Fibroblast of skin of right quadriceps (primary cell): ENCODE measurements at places on chromosomes 6 and 20.

- DNase-seq = peak; percentile 29
Observed at GRCh38 chr20:22511943-22512910, 72.1 kb downstream of the FOXA2 start.

DNA sequence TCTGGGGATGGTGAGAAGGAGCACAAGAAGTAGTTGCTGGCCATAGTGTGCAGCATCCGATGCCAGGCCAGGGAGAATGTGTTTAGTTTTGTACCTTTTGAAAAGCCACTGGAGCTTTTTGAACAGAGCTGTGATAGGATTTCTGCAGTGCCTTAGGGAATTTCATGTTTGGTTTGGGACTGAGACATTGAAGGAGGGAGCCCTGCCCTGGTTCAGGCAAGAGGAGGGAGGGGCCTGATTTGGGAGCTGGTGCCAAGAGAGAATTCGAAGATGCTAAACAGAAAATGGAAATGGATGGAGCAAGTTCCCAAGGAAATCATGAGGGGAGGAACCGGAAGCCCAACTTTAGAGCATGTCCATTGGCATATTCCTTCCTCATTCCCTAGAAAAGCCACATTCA, 80.7 kb downstream of the KIZ start:
- no peak for DNase-seq

- DNase-seq = no peak
Observed at GRCh38 chr20:50260479-50261221, 70.0 kb downstream of the CEBPB start.

DNA sequence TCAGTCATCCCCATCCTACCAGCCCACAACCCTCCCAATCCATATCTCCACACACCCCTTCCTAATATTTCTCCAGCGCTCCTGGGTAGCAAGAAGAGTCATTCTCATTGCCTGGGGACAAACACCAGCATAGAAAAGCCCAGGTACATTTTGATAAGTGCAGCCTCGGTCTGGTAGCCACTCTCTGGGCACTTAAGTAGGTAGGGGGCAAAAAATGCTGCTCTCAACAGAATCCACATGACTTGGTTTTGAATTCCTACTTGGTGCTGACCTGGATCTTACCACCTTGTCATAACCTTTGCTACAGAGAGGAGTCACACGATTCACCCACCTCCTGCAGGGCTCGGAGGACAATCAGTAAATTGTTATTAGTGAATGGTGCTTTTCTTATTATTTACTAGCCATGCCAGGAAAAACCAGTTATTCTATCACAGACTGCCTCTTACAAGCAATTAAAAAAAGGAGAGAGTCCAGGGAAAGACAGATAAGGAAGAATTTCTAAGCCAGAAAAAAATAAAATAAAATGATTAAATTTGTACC, 249.1 kb downstream of the LY86 start:
- no peak for DNase-seq

DNA sequence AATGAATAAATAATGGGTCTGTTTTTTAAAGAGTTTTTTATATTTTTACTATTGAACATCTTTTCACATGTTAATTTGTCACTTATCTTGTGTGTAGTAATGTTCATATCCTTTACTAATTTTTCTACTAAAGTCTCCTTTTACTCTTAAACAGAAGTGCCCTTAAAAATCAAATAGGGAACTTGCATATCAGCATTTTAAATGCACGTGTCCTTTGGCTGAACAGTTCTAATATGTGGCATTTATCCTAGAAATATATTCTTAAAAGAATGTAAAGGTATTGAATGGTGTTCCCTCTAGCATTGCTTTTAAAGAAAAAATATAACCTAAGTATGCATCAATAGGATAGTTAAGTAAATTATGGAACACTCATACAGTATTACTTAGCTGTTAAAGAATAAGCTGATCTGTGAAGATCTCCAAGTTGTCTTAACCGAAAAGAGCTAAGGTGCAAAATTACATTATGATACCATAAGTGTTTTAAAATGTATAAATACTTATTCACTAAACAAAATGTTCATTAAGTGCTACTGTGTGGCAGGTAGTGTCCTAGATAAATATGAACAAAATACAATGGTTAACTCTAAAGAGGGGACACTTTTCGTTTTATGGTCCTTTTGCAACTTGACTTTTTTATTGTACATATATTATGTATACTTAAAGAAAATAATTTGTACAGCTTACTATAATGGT, 631 bp upstream of the PGBD1 start:
- DNase-seq = no peak

DNA sequence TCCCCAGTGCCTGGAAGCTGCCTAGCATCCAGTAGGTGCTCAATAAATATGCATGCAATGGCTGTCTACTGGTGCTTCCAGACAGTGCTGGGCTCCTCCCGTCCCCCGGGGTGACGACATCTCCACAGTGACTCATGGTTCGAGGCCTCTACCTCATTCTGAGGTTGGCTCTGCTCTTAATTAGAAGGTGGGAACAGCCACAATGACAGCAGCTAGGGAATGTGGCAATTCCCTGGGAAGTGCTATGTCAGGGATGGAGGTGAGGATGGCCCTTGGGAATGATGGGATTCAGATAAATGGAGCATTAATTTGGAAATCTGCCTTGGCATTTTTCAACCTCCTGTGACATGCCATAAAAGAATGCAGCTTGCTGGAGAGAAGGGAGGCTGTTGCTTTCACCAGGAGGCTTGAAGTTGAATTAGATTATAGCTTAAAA, 43.5 kb upstream of the NFATC2 start:
- peak; percentile 100 for DNase-seq

- DNase-seq = no peak
Observed at GRCh38 chr20:62711703-62712101, 3.1 kb downstream of the NTSR1 start.

GRCh38 chr6:7954477-7955200, 44.1 kb upstream of the TXNDC5 start:
- no peak for DNase-seq

- DNase-seq = peak; percentile 11
Observed at GRCh38 chr20:54140486-54140885, 33.3 kb downstream of the CYP24A1 start.

- DNase-seq = no peak
Observed at GRCh38 chr6:33976437-33977360, 169.2 kb downstream of the GRM4 start.

DNA sequence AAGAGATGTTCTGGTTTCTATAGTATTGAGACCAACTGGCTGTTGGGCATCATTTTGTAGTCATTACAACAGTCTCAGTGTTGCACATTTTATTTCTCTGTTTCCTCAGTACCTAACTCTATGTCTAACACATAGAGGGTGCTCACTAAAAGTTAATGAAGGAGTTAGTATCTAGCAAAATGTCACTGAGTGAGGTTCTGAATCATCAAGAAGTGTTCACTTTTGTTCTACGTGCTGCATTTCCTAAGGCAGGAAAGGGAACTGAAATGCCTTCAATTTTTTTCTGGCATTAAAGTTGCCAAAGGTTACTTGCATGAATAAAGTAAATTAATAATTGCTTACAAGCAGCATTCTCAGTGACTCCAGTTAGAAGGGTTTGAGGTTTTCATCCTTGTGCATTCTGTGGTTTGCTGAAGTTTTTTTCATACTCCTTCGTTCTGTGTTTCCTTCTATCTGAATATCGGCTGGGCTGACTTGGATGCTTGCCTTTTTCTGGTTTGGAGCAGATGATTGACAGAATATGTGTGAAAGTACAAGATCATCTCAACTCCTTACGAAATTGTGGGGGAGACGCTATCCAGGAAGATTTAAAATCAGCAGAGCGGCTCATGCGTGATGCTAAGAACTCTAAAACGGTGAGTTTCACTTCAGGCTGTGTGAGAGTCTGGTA, 114.5 kb upstream of the SCGN start:
- peak; percentile 5 for DNase-seq

GRCh38 chr6:154852687-154853086, 119.5 kb downstream of the SCAF8 start:
- no peak for DNase-seq

GRCh38 chr20:417801-418342, 9.8 kb downstream of the RBCK1 start:
- DNase-seq = no peak

DNA sequence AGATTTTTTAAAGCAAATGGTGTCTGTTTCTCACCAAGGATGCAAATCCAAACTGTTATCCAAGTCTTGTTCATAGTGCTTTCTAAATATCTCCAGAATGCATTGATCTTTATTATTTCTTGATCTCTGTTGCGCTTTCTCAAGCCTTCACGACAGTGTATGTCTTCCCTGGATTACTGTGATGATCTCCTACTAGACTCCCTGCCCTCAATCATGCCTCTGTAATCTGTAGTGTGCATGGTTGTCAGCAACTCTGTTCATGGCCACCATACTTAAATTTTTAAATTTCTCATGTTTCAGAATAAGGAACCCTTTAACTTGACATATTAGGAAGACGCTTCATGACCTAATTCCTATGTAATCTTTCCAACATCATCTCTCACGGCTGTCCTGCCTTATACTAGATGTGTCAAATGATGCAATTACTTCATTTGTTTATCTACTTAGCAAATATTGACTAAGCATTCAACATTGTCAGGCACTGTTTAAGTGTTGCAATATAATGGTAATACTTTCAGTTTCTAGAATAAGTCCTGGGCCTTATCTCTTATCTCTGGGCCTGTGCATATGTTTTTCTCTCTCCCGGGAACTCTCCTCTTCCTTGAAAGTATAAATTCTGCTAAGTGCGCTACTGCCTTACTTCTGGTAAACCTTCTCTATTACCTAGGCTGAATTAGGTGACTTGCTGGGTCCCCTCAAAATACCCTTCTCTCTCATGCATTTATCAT, 25.6 kb upstream of the AHI1 start:
- peak; percentile 3 for DNase-seq

DNA sequence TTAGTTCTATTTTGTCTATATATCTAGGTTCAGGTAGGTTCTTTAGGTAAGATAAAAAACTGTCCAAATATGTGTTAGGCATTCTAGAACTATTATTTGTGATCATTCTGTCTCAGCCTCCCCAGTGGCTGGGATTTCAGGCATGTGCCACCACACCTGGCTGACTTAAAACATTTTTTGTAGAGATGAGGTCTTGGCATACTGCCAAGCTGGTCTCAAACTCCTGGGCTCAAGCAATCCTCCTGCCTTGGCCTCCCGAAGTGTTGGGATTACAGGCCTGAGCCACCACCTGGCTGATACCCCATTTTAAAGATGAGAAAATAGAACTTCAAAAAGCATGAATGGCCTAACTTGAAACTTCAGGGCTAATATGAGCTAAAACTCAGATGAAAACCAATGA, 33.9 kb downstream of the LHFPL5 start:
- DNase-seq = no peak

- no peak for DNase-seq
Observed at GRCh38 chr6:7165002-7165889, 57.5 kb downstream of the RREB1 start.

- no peak for DNase-seq
Observed at GRCh38 chr20:47141350-47141921, 215.1 kb downstream of the ZMYND8 start.

GRCh38 chr6:119273272-119274196, 76.0 kb downstream of the MAN1A1 start:
- peak; percentile 87 for DNase-seq

- DNase-seq = no peak
Observed at GRCh38 chr20:44762466-44763140, 16.9 kb downstream of the KCNK15 start.

DNA sequence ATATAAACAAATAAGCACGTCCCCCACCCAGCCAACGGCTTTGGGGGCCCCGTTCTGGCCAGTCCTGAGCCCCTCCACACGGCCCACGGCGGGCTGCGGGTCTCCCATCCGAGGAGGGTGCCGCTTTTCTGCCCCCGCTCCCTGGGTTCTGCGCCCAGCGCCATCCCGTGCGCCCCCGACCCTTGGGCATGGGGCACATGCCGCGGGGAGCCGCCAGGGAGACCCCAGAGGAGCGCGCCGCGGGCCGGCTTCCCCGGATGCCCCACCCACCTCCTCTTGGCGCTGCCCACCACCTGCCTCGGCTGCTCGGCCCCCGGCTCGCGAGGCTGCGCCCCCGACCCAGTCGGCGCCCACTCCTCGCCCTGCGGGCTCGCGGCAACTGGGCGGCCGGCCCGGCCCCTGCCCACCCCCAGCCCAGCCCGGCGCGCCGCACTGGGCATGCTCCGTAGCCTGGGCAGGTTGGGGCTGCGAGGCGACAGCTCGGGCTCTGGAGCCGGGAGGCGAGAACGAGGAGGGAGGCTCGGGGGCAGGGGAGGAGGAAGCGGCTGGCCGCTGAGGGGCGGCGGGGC, 570 bp upstream of the PLCB4 start:
- DNase-seq = peak; percentile 38

GRCh38 chr6:18439581-18439980, 52.4 kb downstream of the RNF144B start:
- no peak for DNase-seq

GRCh38 chr6:38796006-38796405, 80.9 kb downstream of the DNAH8 start:
- no peak for DNase-seq

- DNase-seq = peak; percentile 72
Observed at GRCh38 chr20:19783966-19784401, 25.9 kb downstream of the RIN2 start.

DNA sequence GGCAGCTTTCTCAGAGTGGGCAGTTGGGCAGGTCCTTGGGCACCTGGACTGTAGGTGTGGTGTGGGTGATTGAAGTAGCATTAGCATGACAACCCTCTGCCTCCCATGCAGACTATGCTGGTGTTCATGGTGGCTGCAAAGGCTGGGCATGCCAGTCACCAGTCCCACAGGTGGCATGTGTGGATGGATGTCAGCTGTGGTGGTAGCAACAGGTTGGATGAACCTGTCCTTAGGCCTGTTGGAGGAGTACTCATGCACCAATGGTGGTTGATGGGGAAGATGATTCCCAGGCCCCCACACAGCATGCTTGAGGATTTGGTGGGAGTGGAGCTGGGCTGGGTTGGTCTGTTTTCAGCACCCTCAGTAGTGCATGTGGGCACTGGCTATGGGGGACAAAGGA, 251.1 kb downstream of the PAX1 start:
- no peak for DNase-seq

GRCh38 chr6:13235339-13235738, 93.0 kb downstream of the TBC1D7 start:
- DNase-seq = no peak

- DNase-seq = peak; percentile 17
Observed at GRCh38 chr6:18823782-18824386, 436.7 kb downstream of the RNF144B start.

DNA sequence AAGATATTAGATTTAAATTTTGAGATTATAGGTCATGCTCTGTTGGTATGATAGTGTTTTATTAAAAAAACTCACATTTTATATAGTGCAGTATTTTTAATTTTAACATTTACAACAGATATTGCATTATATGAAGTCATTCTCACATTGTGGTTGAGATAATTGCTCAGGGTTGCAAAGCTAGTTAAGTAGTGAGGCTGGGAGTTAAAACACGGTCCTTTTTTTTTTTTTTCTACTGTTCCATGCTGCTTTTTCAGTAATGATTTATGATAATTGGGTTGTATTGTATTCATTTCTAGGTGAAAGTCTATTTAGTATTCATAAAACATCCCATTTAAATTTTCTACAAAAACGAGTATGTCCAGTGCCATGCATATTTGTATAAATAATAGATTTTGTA, 117.6 kb upstream of the EDN1 start:
- DNase-seq = no peak

- peak; percentile 4 for DNase-seq
Observed at GRCh38 chr20:37775200-37775599, 81.4 kb downstream of the CTNNBL1 start.

- DNase-seq = no peak
Observed at GRCh38 chr20:62675156-62675876, 33.0 kb downstream of the SLCO4A1 start.

GRCh38 chr6:170561555-170561954, 7.4 kb downstream of the TBP start:
- no peak for DNase-seq
